A549 treated with AZD2906 at 1 μM for 4 hours (cell line): ENCODE measurements at places on chromosomes 6 and 20. TPM values are rescaled to one million over a fixed set of nuclear protein-coding genes. Genes with fewer than 3 reads are reported as not detected.

Gene SLC22A7
- not detected in 5 replicates for total RNA-seq

Gene CCDC28A
- total RNA-seq, result 11.0 to 13.2 TPM (median 12.2 TPM) in 5 replicates

Gene GRIK2
- total RNA-seq, result 0.34 to 0.58 TPM (median 0.46 TPM) in 5 replicates

Gene LHFPL5
- total RNA-seq, result 0.15 to 0.23 TPM (median 0.21 TPM) in 4 of 5 replicates, not detected in the other

Gene SLC22A1
- 0.73 to 2.3 TPM (median 1.7 TPM) in 5 replicates for total RNA-seq

Gene CD40
- 3.5 to 5.2 TPM (median 4.3 TPM) in 5 replicates for total RNA-seq

Gene FITM2
- 8.4 to 10.3 TPM (median 9.7 TPM) in 5 replicates for total RNA-seq

Gene PACSIN1
- total RNA-seq, result 0.03 to 0.34 TPM (median 0.07 TPM) in 5 replicates

Gene CYP21A2
- 0.06 TPM in 1 of 5 replicates, not detected in the others for total RNA-seq

Gene VSX1
- 0.66 to 1.2 TPM (median 0.93 TPM) in 5 replicates for total RNA-seq

Gene SPO11
- total RNA-seq, result not detected in 5 replicates

Gene SLC17A3
- total RNA-seq, result 0.81 to 1.2 TPM (median 0.85 TPM) in 5 replicates

Gene YTHDF1
- 45.5 to 52.1 TPM (median 49.7 TPM) in 5 replicates for total RNA-seq

Gene ENPP3
- not detected in 5 replicates for total RNA-seq

Gene CALHM5
- total RNA-seq, result 0.03 to 0.09 TPM (median 0.05 TPM) in 5 replicates

Gene NOP56
- 500 to 612 TPM (median 561 TPM) in 5 replicates for total RNA-seq

Gene WFDC5
- 0.08 TPM in 1 of 5 replicates, not detected in the others for total RNA-seq

Gene GLO1
- total RNA-seq, result 86.9 to 93.7 TPM (median 90.3 TPM) in 5 replicates

Gene RBM12
- total RNA-seq, result 74.1 to 88.6 TPM (median 81.7 TPM) in 5 replicates

Gene C6orf89
- total RNA-seq, result 15.1 to 17.9 TPM (median 17.4 TPM) in 5 replicates

Gene NCOA3
- 37.2 to 51.5 TPM (median 45.6 TPM) in 5 replicates for total RNA-seq

Gene FARS2
- total RNA-seq, result 10.1 to 10.7 TPM (median 10.4 TPM) in 5 replicates

Gene OGFR
- 39.8 to 49.1 TPM (median 45.9 TPM) in 5 replicates for total RNA-seq

Gene ROS1
- total RNA-seq, result 0.21 to 0.29 TPM (median 0.22 TPM) in 5 replicates

Gene POPDC3
- 19.8 to 23.7 TPM (median 22.1 TPM) in 5 replicates for total RNA-seq

Gene ATP9A
- total RNA-seq, result 12.6 to 17.9 TPM (median 15.7 TPM) in 5 replicates
